ENCODE measurements at places on chromosomes 2 and 18. TPM values are rescaled to one million over a fixed set of nuclear protein-coding genes. Genes with fewer than 3 reads are reported as not detected.

The IL36A gene
- not detected for total RNA-seq

The LRP1B gene
- 0.03 TPM for total RNA-seq

The PLA2R1 gene
- total RNA-seq, result 33.7 TPM

The SIX3 gene
- not detected for total RNA-seq

The SLC11A1 gene
- 0.13 TPM for total RNA-seq

The IKZF2 gene
- 5.2 TPM for total RNA-seq

The ACKR3 gene
- 9.2 TPM for total RNA-seq

The CASP8 gene
- 22.2 TPM for total RNA-seq

The CRYGC gene
- not detected for total RNA-seq

The PPP1R1C gene
- 0.07 TPM for total RNA-seq

The SLC38A11 gene
- 0.13 TPM for total RNA-seq

The SERPINB2 gene
- total RNA-seq, result 14.4 TPM

The CCDC88A gene
- 50.9 TPM for total RNA-seq

The RNF152 gene
- total RNA-seq, result 36.8 TPM

The COL4A4 gene
- 7.7 TPM for total RNA-seq

The ITGA4 gene
- 53.7 TPM for total RNA-seq

The SNTG2 gene
- total RNA-seq, result 0.07 TPM

The CD302 gene
- total RNA-seq, result 5.2 TPM

The TXNDC2 gene
- total RNA-seq, result not detected

The NT5DC4 gene
- total RNA-seq, result 0.33 TPM

The DCDC2C gene
- not detected for total RNA-seq

The EMILIN2 gene
- 3.4 TPM for total RNA-seq

The FER1L5 gene
- total RNA-seq, result 0.78 TPM

The G6PC2 gene
- not detected for total RNA-seq

The KRTCAP3 gene
- total RNA-seq, result 0.39 TPM

The AQP12B gene
- not detected for total RNA-seq

The RNU2-63P gene
- not detected for total RNA-seq

The SERPINB7 gene
- total RNA-seq, result 0.07 TPM

The PXDN gene
- 430 TPM for total RNA-seq

The PLGLB2 gene
- total RNA-seq, result 1.3 TPM

The SERPINB12 gene
- total RNA-seq, result not detected

The C1GALT1C1L gene
- total RNA-seq, result 0.20 TPM

The TCF23 gene
- not detected for total RNA-seq

The FOSL2 gene
- total RNA-seq, result 84.3 TPM
